ENCODE measurements at places on chromosomes 5 and 9. TPM values are rescaled to one million over a fixed set of nuclear protein-coding genes. Genes with fewer than 3 reads are reported as not detected.

DNA sequence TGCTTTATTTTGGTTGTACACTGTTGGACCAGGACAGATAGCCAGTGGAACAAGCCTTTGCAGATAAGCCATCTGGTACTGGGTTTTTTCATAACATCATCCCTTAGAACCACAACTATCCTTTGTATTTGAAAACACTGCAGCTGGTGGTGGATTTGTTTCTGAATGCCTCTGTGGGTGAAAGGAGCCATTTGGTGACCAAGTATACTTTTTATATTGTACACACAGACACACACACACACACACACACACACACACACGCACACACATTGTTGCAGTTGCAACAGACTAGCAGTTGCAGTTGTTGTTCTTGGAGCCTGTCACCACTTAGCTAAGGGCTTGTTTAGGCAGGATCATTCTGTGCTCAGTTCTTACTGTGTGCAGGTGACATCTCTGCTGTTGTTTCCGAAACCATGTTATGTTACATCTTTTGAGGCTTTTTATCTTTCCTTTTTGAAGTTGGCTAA is 22.9 kb upstream of the CAVIN4 start:
- no peaks in the 10 kb centered on the region for H3K36me3 ChIP-seq
- no peaks in the 10 kb centered on the region for H3K27me3 ChIP-seq
- H3K27ac ChIP-seq, result no peak overlapping the region
- H3K4me3 ChIP-seq, result no peak overlapping the region

- H3K36me3 ChIP-seq, result peaks cover 12% of the 10 kb centered on the region
- peak; percentile 45 for DNase-seq
- peak overlapping the region; percentile 89 for H3K4me3 ChIP-seq
These were observed 572 bp downstream of the ZDHHC21 start for GRCh38 chr9:14692470-14693250.

Gene SHISAL2B
- 2.8 TPM for total RNA-seq

Gene PCDHGC5
- total RNA-seq, result 5.1 TPM
